ENCODE measurements at places on chromosomes 3 and 15.

GRCh38 chr3:115478359-115478758 is 145.0 kb upstream of the GAP43 start:
- DNase-seq: no peak

- no peak for DNase-seq
Observed at GRCh38 chr3:93969443-93969842, 4.3 kb downstream of the PROS1 start.

DNA sequence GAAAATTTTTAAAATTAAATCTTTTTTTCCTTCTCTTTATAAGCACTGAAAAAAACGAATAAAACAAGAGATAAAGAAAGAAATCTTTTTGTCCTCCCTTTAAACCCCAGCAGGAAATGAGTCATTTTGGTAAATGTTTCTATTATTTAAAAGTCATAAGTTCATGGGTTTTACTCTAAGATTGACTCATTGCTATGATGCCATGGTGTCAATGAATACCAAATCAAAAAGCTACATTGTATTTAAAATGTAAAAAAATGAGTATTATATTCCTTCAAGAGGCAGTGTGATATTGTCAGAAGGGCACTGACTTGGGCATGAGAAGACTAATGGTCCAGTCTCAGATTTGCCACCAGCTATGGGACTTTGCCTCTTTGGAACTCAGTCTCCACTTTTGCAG is 303.4 kb upstream of the DNAJC19 start:
- no peak for DNase-seq

GRCh38 chr15:61201322-61201721 is 27.8 kb downstream of the RORA start:
- DNase-seq: no peak

GRCh38 chr3:132629928-132630327 is 29.7 kb downstream of the ACAD11 start:
- DNase-seq: no peak

GRCh38 chr15:92810418-92811138 is 89.5 kb upstream of the CHD2 start:
- DNase-seq: peak; percentile 85

- DNase-seq: no peak
Observed at GRCh38 chr3:191702121-191702520, 241.2 kb downstream of the PYDC2 start.

DNA sequence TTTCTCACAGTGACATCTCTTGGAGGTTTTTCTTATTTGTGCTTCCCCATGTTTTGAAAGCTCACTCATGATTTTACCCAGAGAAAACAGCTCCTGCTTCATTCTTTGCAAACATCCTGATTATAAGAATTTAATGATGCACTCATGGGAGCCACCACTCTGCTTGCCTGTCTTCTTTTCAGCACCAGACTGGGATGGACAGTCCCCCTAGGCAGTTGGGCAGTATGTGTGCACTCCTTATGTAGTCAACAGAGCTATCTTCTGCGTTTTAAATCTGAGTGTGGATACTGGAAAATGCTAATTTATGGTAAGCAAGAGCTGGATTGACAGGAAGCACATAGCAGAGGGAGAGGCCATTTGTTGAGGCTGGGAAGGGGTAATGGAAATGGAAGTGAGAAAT is 276.1 kb downstream of the AGBL1 start:
- no peak for DNase-seq

DNA sequence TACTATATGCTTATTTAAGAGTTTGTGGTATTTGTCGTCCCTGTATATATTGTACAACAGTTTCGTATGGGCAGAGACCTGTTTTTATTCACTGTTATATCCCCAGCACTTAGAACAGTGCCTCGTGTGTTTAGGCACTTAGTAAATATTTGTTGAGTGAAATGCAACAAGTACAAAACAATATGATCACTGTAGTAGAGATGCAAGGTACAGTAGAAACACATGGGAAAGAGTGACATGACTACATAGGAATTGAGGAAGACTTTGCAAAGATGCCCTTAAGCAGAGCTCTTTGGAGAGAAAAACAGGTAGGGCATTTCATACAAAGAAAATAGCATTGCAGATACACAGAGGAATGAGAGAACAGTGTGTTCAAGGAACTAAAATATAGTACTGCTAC is 18.3 kb downstream of the RASA2 start:
- DNase-seq: no peak

DNA sequence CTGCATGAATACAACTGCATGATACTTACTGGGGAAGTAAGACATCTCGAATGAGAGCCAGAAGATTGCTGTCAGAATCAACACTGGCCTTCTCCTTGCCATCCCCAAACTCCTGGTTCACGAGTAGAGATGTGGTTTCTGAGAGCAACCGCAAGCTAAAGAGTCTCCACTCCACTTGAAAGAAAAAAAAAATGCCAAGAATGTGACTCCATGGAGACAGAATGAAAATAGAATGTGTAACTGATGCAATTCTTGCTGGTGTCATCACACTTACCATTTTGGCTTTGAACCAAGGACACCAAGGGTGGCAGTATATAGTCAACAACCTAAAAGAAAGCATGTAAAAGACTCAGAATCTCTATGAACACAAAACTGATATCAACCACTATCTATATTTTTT is 280.4 kb downstream of the ULK4 start:
- DNase-seq: no peak

DNA sequence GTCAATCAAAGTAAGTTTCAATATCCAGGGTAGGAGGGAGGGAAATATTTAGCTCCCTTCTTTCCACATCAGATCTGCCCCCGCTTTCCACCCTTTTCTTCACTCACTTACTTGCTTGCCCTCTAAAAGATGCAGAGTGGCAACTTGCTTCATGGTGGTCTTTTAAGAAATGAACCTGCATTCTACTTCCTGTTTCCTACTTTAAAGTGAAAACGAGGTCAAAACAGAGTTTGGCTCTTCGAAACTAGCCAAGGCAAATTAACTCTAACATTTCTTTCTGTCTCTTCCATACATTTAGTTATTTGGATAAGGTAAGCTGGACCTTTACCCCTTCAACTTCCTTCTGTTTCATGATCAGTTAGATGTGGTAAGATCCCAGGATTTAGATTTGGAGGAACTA is 34.2 kb upstream of the PEX5L start:
- DNase-seq: peak; percentile 15

- DNase-seq: no peak
Observed at GRCh38 chr15:55546718-55547117, 38.7 kb upstream of the DNAAF4 start.

GRCh38 chr15:23497710-23498111 is 50.7 kb upstream of the GOLGA6L2 start:
- no peak for DNase-seq

DNA sequence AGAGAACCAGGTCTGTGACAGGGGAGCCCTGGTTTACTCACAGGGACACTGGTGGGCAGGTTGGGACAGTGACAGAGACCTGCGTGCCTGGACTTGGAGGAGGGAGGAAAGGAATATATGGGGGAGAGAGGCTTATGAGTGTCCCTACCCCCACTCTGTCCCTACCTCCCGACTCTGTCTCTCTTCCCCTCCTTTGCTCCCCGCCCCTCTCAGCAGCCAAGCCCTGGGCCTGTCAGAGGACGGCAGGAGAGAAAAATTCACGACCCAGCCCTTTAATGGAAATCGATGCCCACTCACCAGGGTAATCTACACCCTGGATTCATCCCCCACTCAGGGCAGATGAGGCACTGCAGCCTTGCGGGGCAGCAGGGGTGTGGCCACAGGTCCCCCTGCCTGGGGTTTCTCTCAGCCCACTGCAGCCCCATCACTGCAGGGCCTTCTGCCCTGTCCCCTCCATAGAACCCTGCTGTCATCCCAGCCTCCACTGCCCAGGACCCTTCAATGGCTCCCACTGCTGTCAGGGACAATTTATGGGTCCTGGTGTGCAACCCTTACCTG is 135.9 kb upstream of the LINGO1 start:
- no peak for DNase-seq

DNA sequence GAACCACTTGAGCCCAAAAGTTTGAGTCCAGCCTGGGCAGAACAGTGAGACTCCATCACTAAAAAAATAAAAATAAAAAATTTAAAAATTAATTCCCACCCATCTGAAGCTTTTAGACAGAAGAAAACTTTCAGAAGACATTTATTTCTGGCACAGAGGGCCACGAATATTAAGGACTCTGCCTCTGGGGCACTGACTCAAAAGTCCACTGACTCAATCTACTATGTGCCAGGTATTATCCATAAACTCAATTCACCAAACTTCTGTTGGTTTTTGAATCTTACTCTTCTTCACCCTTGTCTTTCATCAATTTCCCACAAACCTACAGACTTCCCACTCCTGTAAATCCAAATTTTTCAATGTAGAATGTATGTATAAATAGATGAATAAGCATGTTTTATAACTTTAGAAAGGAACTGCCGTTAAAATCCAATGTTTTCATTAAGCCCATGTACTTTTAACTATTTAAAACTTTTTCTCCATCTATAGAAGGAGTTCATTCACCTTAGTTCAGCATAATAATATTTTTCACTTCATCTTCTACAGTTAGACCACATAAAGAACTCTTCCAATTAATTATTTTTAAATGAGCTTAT is 19.9 kb downstream of the ATP13A3 start:
- no peak for DNase-seq

DNA sequence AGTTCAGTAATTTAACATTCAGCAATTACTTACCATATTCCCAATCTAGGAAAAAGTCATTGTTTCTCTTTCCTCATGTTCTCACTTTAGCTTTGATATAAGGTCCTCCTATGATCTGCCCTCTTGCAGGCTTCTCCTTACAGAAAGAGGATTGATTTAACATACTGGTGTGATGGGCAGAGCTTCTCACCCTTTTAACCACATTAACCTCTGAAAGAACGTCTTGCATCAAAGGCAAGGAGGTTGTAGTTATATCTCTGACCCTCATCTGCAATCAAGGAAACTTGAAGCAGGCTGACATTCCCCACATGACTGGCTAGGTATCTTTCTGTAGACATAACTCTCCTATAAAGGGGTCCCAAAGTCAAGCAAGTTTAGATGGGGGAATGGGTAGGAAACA is 39.5 kb downstream of the BTLA start:
- peak; percentile 49 for DNase-seq

DNA sequence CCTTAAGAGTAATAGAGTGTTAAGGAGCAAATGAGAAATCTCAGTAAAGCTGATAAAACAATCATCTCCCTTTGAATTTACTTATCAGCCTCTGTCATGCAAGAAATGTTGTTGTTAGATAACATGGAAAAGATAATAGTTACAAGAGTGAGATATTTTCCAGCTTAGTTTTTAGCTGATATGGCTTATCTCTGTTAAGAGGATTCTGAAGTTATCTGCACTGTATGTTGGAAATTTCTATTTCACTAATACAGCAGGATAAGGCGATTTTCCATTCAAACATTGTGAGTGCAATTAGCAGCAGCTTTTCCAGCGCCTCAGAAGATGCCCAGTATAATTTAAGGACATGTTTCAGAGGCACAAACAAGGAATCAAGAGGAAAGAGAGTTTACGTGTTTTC is 262.9 kb downstream of the CNTN6 start:
- DNase-seq: no peak

DNA sequence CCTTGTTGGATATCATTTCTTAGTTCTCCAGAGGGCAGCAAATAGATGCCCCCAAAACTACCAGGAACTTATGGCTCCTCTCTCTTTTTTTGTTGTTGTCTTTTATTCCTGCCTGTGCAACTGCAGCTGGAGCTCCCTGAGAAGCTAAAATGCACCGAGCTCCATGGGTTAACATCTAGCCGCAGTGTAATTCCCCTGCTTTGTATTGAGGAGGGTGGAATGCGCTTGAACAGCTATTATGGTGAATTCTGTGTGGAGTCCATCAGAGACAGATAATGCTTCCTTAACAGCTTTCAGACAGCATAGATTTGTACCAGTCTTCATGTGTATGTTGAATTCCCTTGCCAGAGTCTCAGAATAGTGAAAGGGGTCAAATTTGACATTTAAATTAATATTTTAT is 475.2 kb upstream of the FRG2C start:
- no peak for DNase-seq

- DNase-seq: no peak
Observed at GRCh38 chr15:57111002-57111401, 192.6 kb downstream of the TCF12 start.

- DNase-seq: no peak
Observed at GRCh38 chr3:68878322-68878721, 54.0 kb downstream of the TAFA4 start.

- no peak for DNase-seq
Observed at GRCh38 chr3:57777774-57778173, 21.7 kb downstream of the SLMAP start.

- no peak for DNase-seq
Observed at GRCh38 chr15:68335655-68336054, 58.1 kb downstream of the FEM1B start.

GRCh38 chr3:160049988-160050387 is 61.4 kb downstream of the IL12A start:
- DNase-seq: no peak

DNA sequence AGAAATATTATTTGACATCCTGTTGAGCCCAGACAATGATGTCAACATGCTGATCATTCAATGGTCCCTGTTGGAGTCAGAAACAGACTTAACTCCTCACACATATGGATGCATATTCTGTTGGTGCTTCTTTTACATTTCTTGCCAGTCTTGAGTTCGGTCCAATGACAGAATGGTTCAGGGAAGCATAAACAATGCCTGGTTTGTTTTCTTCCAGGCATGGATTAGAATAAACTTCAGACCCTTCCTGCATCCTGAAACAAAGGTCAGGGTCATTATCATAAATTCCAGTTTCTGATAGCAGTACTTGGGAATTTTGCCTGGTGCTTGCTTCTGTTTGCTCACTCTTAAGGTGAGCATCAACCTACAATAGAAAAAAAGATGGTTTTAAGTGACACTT is 33.3 kb downstream of the BTLA start:
- no peak for DNase-seq

GRCh38 chr3:42749025-42749752 is 23.9 kb downstream of the CCDC13 start:
- DNase-seq: no peak

DNA sequence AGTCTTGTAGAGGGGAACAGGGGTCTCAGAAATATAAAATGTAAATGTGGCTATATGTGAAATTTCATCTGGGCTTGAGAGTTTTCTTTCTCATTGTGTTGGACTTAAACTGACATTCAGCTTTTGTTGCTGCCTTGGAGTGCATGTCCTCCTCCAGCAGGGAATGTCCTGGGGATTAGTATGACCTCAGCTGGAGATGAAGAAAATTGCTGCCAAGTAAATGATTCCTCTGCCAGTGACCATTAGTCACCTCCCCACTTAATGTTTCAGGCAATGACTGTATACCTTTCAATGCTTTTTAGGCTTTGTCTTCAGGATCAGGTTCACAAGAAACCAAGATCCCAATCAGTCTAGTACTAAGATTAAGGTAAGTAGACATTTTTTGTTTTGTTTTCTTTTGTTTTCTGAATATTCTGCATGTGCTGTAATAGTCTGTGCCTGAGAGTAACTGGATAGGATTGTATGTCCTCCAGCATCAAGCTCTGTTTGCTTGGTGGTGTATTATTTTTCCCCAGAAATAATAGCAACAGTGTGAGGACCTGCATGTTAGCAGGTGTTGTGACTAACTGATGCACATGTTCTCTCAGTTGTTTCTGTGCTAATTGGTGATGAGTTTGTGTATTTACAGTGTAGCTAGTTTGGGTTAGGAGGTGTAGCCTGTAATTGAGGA is 18.1 kb upstream of the SLC22A13 start:
- no peak for DNase-seq
